Activated T-cell treated with anti-CD3 and anti-CD28 coated beads for 4 hours (primary cell): ENCODE measurements at places on chromosomes 5 and 9.

DNA sequence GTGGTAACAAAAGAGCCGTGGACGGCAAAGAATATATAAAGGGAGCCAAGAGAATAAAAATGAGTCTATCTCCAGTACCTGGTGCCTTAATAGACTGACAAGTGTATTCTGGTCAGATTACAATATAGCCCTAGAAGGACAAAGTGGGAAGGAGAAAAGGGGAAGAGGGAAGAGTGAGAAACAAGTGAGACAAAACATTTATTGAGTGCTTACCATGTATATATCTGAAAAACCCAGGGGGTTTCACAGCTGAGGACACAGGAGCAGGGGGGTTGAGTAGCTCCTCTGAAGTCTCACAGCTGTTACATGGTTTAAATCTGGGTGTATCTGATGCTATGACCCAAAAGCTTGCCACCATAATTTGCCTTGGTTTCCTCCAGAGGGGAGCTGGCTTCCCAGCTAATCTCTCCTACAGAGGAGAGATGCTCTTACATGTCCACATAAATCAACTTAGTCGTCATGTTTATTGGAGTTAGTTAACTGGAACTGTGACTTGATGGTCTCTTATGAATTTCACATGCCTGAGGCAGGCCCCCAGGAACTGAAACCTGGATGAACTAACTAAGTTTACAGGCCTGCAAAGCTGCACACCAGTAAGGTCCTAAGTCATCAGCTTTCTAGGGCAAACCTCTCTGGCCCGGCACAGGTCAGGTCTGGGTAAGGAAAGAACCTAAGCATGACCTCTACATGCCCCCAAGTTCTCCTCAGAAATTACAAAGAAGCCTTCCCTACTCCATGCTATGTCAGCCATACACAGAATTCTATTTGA is 15.5 kb downstream of the SIL1 start:
- no peak for DNase-seq

- no peak for DNase-seq
Measured at GRCh38 chr5:143290125-143290524, 113.4 kb downstream of the NR3C1 start.

GRCh38 chr9:27352457-27353165 is 55.7 kb upstream of the EQTN start:
- no peak for DNase-seq

DNA sequence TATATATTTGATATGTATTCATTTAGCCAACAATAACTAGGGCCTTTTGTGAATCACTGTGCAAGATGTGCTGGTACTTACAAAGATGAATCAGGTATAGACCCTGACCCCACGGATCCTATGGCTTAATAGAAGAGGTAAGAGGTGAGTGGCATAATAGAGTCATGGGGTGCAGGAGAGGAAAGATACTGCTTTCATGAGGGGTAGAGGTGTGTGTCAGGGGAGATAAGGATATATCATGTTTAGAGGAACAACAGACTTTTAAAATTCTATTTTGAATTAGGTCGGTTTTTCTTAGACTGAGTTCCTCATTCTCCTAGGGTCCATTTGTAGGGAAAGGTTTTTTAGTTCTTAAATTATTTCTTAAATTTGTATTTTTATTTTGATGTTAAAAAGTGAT is 27.8 kb downstream of the ZCCHC7 start:
- no peak for DNase-seq

GRCh38 chr9:119004618-119004990 is 364.6 kb downstream of the BRINP1 start:
- no peak for DNase-seq

GRCh38 chr5:72194846-72195245 is 87.6 kb downstream of the MAP1B start:
- DNase-seq = no peak

GRCh38 chr9:105834404-105834803 is 140.1 kb downstream of the TMEM38B start:
- no peak for DNase-seq
